Uterine smooth muscle cell (primary cell): ENCODE measurements at places on chromosomes 2 and 18. TPM values are rescaled to one million over a fixed set of nuclear protein-coding genes. Genes with fewer than 3 reads are reported as not detected.

NR4A2 gene
- total RNA-seq = 0.11 and 0.25 TPM in 2 replicates

CYP1B1 gene
- 2.7 and 4.0 TPM in 2 replicates for total RNA-seq

EPAS1 gene
- total RNA-seq = 19.3 and 33.1 TPM in 2 replicates

TGFA gene
- not detected in 2 replicates for total RNA-seq

MARCHF4 gene
- 2.4 and 3.1 TPM in 2 replicates for total RNA-seq

LIMS3 gene
- 13.9 and 14.7 TPM in 2 replicates for total RNA-seq

DLGAP1 gene
- total RNA-seq = 0.12 and 0.33 TPM in 2 replicates

IL1A gene
- 0.12 and 0.22 TPM in 2 replicates for total RNA-seq

R3HDM1 gene
- total RNA-seq = 9.1 and 10.6 TPM in 2 replicates

GCG gene
- total RNA-seq = not detected in 2 replicates

VIT gene
- 0.37 and 1.5 TPM in 2 replicates for total RNA-seq
